Myocyte (in vitro differentiated cells): ENCODE measurements at places on chromosomes 12 and 14. TPM values are rescaled to one million over a fixed set of nuclear protein-coding genes. Genes with fewer than 3 reads are reported as not detected.

- DNase-seq: no peak
Measured at GRCh38 chr14:49159081-49159480, 427.1 kb downstream of the RPS29 start.

The IL31 gene
- not detected in 2 replicates for total RNA-seq

The CISTR gene
- total RNA-seq: not detected in 2 replicates

The SART3 gene
- 39.6 and 43.0 TPM in 2 replicates for total RNA-seq
